ENCODE measurements at places on chromosomes 2 and 18.
A peak's percentile ranks its signal among the peaks of the same experiment; 100 is the strongest.

DNA sequence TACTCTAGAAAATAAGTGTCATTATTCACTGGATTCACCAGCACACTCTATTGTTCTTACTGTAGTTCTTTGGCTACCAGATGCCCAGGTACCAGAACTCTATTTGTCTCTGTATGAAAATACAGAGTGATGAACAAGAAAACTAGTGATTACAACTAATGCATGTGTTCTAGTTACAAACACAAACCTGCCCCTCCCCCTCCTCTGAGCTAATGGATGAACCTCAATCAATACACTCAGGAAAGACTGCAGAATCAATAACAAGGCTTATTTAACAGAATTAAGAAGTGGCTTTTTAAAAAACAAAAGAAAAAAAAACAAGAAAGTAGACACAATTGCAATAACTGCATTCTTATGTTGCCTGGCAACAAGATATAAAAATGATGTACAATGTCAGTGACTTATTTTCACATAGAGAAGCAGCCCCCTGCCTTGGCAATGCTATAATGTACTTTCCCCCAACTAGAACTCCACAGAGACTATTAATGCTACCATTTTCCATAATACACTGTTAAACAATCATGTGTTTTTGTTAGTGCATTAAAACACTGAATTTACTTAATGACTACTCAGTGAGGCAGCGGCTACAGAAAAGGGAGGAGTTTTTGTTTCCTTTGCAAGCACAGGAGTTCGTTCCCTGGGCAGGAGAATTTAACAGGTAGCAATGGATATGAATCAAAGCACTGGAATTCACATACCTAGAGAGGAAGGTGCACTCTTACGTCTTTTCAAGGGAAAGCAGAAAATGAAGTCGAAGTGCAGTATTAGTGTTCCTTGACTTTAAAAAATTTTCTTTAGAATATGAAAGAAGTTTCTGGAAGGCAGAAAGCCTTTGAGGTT is 318.8 kb upstream of the REV1 start:
- no peak for DNase-seq

DNA sequence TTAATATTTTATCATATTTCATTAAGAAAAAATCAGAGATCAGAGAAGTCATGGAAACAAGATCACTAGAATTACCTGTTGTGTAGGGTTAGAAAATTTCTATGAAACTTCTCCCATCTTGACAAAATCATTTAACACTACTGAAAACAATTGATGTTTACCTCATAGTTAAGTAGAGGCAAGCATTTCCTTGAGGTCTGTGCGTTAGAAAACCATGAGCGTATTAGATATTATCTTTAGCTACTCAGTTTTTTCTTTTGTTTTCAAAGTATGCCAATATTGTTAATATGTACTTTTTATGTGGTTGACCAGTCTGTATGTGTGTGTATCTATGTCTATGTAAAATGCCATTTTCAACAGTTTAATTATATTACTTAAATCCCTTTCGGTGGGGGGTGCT is 335.7 kb downstream of the PARD3B start:
- no peak for DNase-seq

GRCh38 chr2:56034258-56034657 is 110.7 kb upstream of the EFEMP1 start:
- no peak for DNase-seq

GRCh38 chr2:121890041-121890440 is 134.6 kb downstream of the TSN start:
- peak; percentile 70 for DNase-seq

DNA sequence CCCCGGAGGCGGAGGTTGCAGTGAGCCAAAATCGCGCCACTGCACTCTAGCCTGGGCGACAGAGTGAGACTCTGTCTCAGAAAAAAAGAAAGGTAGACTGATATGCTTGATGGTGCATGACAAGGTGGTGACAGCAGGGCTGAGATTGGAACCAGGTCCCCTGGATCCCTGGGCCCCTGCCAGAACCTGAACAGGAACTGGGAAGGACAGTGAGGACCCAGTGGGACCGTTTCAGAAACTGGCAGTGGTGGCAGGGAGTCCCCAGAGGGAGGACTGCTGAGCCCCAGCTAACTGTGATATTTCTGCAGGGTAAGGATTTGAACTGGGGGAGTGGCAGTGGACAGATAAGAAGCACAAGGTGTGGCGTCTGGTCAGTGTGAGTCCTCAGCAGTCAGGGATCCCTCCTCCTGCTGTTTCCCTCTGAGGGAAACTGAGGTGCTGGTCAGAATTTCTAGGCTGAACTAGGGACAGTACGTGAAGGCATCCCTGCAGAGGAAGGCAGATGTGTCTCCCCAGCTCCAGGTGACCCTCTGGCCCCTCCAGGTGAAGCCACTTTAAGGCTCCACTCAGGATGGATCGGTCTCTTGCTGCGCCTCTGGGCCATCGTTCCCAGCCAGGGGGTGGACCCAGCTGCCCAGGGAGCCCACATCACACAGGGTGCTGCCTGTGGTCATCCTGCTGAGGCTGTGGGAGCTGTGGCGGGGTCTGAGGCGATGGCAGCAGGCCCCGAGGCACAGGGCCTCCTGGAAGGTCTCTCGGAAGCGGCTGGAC is 5.6 kb downstream of the NMUR1 start:
- no peak for DNase-seq

GRCh38 chr2:108288534-108289106 is at the start of gene SULT1C2:
Gene SULT1C2 (plus strand): TSS chr2:108288895. CDS start chr2:108293668, 4,773 bp downstream.
- DNase-seq: no peak

GRCh38 chr18:60358516-60358915 is 14.1 kb downstream of the MC4R start:
- no peak for DNase-seq

- DNase-seq: no peak
These were observed 367.5 kb upstream of the RAB12 start for GRCh38 chr18:8241731-8242130.

DNA sequence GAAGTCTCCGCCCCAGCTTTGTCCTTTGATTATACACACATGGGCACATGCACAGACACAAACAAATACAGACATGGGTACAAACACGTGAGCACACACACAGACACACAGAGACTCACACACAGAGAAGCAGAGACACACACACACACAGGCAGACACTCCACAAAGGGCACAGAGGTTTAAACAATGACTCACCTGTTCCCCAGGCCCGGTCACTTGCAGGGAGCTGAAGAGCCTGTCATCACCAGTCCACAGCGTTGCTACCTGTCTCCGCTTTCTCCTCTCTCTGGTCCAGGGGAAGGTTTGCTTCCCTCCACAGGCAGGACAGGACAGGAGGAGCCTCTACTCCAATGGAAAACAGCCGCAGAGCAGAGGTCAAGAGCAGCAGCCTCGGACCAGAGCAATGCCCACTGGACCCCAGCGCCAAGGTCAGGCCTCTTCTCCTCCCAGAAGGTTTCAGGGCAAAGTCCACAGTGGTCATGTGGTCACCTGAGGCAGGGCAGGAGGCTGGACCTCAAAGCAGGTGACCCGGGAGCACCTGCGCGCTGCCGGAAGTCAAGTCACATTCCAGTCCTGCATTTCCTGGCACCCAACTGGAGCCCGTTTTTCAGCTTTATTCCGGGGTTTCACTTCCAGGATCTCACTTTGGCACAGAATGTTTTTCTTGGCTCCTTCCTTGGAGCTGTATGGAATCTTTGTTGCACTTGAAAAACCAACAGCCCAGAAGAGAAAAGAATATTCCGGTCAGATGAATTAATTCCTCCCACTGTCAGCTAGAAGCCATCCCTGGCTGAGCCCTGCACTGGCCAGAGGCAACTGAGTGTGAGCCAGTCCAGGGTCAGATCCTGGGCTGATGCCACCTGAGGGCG is at the start of gene RAB17:
RAB17 (minus strand) TSS at position 463 of the 869 bp plus-strand sequence. CDS start 4,580 bp downstream, outside the sequence.
- no peak for DNase-seq

DNA sequence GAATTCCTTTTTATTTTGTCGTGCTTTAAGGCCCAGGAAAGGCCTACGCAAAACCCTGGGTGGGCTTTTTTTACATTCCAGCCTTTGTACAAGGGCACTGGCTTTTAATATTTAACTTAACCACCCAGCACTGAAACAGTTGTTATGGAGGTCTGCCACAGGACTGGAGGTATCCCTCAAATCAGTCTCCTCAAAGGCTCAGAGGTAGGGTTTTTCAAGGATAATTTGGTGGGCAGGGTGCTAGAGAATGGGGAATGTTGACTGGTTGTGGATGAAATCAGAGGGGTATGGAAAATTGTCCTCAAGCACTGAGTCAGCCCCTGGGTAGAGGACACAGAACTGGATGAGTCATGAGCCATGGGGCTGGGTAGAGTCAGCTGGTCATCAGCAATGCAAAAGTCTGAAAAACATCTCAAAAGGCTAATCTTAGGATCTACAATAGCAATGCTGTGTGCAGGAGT is 443.1 kb downstream of the THSD7B start:
- DNase-seq: no peak

- DNase-seq: no peak
These were observed 60.7 kb downstream of the TET3 start for GRCh38 chr2:74045454-74045853.

GRCh38 chr2:11757101-11757500 is 10.7 kb downstream of the LPIN1 start:
- no peak for DNase-seq

- no peak for DNase-seq
These were observed 136.3 kb downstream of the TNS1 start for GRCh38 chr2:217866457-217866856.

DNA sequence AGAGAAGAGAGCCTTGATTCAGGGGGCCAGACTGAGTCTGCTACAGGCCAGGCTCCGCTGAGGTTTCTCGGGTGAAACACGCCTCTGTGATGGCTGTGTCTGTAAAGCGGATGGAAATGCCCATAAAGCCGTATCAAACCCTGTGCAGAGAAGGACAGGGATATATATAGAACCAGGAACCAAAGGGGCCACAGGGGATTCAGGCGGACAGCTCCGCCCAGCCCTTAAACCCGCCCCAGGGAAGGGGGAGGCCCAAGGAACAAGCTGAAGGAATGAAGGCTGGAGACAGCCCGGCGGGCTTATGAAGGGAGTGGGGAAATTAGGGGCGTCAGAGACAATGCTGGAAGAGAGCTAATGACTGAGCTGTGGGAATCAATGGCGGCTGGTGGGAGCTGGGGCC is 42.1 kb downstream of the NHEJ1 start:
- no peak for DNase-seq

- no peak for DNase-seq
These were observed 45.6 kb downstream of the RAB27B start for GRCh38 chr18:54873884-54874255.

GRCh38 chr2:141508086-141508752 is 622.6 kb downstream of the LRP1B start:
- no peak for DNase-seq

GRCh38 chr2:212961255-212961654 is 190.2 kb downstream of the IKZF2 start:
- DNase-seq: no peak

- no peak for DNase-seq
These were observed 84.9 kb upstream of the ZCCHC2 start for GRCh38 chr18:62438018-62438329.

- DNase-seq: no peak
These were observed 612.2 kb upstream of the VRK2 start for GRCh38 chr2:57434441-57434840.

- DNase-seq: peak; percentile 27
These were observed 38.7 kb upstream of the ANXA4 start for GRCh38 chr2:69703189-69703588.

- DNase-seq: no peak
These were observed 473.4 kb upstream of the UBE2E3 start for GRCh38 chr2:180507028-180507427.

GRCh38 chr2:58601017-58601416 is 359.9 kb upstream of the FANCL start:
- DNase-seq: no peak

- no peak for DNase-seq
These were observed 119.6 kb upstream of the OTOS start for GRCh38 chr2:240259924-240260529.

DNA sequence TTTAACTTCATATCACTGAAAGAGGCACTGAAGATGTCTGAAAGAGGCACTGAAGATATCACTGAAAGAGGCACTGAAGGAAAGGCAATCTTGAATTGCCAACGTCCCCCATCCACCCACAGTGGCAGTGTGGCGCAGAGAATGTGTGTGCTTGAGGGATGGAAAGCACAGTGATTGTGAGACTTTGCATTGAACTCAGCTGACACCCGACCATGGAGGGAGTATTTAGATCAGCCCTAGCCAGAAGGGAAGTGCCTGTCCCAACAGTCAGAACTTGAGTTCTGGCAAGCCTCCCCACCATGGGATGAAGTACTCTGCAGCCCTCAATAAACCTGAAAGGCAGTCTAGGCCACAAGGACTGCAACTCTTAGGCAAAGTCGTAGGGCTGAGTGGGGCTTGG is 33.8 kb downstream of the MAP4K3 start:
- DNase-seq: no peak

- DNase-seq: no peak
These were observed 54.4 kb downstream of the ZBTB7C start for GRCh38 chr18:48354746-48355260.

- no peak for DNase-seq
These were observed 173.9 kb downstream of the CALCRL start for GRCh38 chr2:187274146-187274545.

GRCh38 chr18:28963481-28963880 is 786.6 kb upstream of the CDH2 start:
- DNase-seq: no peak

DNA sequence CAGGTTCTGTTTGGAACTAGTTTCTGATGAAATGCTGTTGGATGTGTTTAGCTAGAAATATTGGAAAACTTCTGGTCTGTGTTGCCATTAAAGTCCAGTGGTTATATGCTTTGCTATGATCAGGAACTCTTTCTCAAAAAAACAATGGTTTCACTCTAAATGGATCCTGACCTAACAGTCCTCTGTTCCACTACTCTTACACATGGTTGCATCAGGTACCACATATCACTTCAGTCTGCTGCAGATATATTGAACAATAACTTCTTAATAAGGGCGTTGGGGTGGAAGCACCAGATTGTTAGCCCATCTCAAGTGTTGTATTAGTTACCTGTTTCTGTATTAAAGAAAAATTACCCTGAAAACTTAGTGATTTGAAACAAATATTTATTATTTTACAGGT is 676.6 kb upstream of the GCFC2 start:
- DNase-seq: no peak

GRCh38 chr2:233087713-233088112 is 27.6 kb downstream of the INPP5D start:
- no peak for DNase-seq

- no peak for DNase-seq
These were observed 181.3 kb downstream of the PTPRM start for GRCh38 chr18:7748251-7749007.

DNA sequence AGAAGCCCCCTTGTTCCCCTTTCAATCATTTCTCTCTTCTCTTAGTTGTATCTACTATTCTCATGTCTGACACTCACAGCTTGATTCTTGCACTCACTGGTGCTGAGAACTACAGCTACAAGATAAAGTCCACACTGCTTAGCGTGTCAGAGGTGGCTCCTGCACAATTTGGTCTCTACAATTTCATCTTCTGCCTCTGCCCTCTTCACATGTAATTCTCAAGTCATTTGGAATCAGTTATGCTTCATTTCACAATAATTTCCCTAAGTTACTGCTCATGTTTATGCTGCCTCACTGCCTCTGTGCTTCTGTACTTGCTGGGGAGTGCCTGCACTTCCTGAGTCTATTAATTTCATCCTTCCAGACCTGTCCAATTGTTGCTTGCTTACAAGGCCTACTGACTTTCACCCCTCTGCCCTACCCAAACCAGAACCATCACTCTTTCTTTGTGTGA is 11.6 kb upstream of the NAB1 start:
- DNase-seq: no peak

- DNase-seq: peak; percentile 1
These were observed 281.1 kb upstream of the POU3F3 start for GRCh38 chr2:104572834-104573233.
